Osteoblast (primary cell): ENCODE measurements at places on chromosomes 3 and 15. TPM values are rescaled to one million over a fixed set of nuclear protein-coding genes. Genes with fewer than 3 reads are reported as not detected.

The GABRB3 gene
- total RNA-seq, result under 0.01 and 1.5 TPM in 2 replicates

The RPN1 gene
- total RNA-seq, result 467 and 473 TPM in 2 replicates

The CP gene
- 0.88 and 1.4 TPM in 2 replicates for total RNA-seq

The MYZAP gene
- total RNA-seq, result under 0.01 TPM in 1 of 2 replicates, not detected in the other
